ENCODE measurements at places on chromosomes 5 and 9. TPM values are rescaled to one million over a fixed set of nuclear protein-coding genes. Genes with fewer than 3 reads are reported as not detected.

The NEUROG1 gene
- not detected for total RNA-seq

The SLC6A7 gene
- total RNA-seq, result not detected

The RMRP gene
- 18,533 TPM for total RNA-seq

The LHX3 gene
- total RNA-seq, result not detected

The APBA1 gene
- total RNA-seq, result not detected

DNA sequence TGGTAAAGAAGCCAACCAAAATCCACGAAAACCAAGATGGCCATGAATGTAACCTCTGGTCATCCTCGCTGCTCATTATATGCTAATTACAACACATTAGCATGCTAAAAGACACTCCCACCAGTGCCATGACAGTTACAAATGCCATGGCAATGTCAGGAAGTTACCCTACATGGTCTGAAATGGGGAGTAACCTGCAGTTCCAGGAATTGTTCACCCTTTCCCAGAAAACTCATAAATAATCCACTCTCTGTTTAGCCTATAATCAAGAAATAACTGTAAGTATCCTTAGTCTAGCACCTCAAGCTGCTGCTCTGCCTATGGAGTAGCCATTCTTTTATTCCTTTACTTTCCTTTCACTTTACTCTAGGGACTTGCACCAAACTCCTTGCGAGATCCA is 160.6 kb downstream of the EFNA5 start:
- no peak for DNase-seq
